ENCODE measurements at places on chromosomes 11 and 22.

DNA sequence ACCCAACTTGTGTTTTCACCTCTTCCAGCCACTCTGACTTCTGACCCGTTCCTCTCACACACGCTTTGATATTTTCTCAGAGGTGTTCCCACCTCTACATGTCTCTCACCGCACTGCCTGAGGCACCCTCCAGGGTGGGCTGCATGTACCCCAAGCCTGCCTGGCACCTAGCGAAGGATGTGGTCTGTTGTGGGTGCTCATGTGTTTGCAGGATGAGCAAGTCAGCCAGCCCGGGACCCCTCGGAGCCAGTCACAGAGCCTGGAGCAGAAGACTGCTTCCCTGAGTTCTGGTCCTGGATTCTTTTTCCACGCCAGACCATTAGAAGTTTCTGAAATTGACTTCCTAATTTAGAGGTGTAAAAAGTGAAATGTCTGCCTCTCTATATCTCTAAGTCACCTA, 3.8 kb downstream of the GTSE1 start:
- DNase-seq = no peak
- no peaks in the 10 kb centered on the region for H3K27me3 ChIP-seq
- H3K4me3 ChIP-seq = no peak overlapping the region
- H3K4me1 ChIP-seq = peaks cover 14% of the 10 kb centered on the region
- H3K27ac ChIP-seq = no peak overlapping the region

- H3K27ac ChIP-seq = no peak overlapping the region
- H3K27me3 ChIP-seq = no peaks in the 10 kb centered on the region
Measured at GRCh38 chr11:23688835-23689234, 808.0 kb upstream of the LUZP2 start.

DNA sequence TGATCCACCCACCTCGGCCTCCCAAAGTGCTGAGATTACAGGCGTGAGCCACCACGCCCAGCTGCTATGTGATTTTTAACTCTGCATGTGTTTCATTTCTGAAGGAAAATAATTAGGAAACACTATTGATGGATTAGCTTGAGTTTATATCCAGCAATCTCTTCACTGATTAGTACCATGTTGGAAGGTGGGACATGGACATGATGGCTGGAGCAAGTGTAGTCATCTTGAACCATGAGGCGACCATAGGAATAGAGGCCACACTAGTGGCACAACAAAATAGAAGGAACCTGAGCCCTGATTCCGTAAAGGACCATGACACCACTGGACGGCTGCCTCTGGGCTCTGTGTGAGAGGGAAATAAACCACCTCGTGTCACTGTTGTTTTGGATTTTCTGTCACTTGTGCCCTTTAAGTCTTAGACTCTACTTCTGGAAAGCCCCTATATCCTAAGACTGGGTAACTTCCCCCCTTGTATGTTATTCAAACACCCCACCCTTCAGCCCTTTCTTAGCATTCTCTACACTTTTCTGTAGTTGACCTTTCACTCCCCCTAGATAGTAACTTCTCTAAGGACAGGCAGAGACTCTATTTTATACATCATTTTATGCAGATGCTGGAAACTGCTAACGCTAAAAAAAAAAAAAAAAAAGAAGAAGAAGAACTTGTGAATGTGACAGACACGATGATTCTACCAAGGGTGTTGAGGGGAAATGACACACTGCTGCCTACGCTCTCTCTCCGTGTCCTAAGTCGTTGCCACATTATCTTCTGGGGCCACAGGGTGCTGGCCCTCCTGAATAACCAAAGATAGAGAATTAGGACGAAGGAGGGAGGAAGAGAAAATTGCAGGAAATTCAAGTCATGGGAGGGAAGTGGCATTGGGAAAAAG, 2.7 kb upstream of the VPS37C start:
- no peaks in the 10 kb centered on the region for H3K36me3 ChIP-seq
- no peak for DNase-seq
- H3K27ac ChIP-seq = no peak overlapping the region
- H3K4me1 ChIP-seq = peaks cover 25% of the 10 kb centered on the region
- no peak overlapping the region for H3K4me3 ChIP-seq

- no peaks in the 10 kb centered on the region for H3K36me3 ChIP-seq
- H3K27ac ChIP-seq = no peak overlapping the region
- no peaks in the 10 kb centered on the region for H3K27me3 ChIP-seq
Measured at GRCh38 chr11:30853439-30853838, 267.3 kb upstream of the MPPED2 start.

DNA sequence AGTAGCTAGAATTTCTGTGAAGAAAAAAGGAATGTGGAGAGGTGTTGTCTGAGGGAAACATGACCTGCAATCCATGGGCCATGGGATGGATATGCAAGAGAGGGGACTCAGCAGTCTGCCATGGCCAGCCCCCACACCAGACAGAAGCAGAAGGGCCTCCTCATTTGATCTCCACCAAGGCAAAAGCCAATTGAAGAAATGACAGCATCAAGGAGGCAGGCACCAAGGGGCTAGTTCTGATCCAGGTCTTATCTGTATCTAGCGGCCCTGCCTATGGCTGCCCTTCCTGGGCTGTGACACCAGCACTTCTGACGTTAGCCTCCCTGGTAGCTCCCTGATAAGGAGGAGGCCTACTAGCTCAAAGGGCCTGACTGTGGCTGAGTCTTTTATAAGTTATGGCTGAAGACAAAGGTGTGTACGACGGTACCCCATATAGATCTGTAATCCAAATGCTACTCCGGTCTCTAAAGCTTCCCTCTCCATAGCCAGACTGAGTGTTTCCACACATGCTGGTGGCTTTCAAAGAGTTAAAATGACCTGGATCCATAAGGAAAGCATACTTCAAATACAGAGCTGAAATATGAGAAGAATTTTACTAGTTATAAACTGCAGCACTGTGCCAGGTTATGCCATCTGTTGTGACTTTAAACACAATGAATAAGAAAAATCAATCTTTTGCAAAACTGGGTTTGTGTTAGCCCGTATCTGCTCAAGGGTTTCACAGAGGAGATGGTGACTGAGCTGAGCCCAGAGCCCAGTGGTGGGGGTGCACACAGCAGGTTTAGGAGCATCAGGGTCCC, 34.4 kb downstream of the HIRA start:
- H3K4me1 ChIP-seq = no peaks in the 10 kb centered on the region
- H3K27me3 ChIP-seq = no peaks in the 10 kb centered on the region
- H3K27ac ChIP-seq = no peak overlapping the region
- DNase-seq = no peak
- H3K4me3 ChIP-seq = no peak overlapping the region

All from Peyer's patch (tissue), 4 donors.